ENCODE measurements at places on chromosomes 11 and 22.

DNA sequence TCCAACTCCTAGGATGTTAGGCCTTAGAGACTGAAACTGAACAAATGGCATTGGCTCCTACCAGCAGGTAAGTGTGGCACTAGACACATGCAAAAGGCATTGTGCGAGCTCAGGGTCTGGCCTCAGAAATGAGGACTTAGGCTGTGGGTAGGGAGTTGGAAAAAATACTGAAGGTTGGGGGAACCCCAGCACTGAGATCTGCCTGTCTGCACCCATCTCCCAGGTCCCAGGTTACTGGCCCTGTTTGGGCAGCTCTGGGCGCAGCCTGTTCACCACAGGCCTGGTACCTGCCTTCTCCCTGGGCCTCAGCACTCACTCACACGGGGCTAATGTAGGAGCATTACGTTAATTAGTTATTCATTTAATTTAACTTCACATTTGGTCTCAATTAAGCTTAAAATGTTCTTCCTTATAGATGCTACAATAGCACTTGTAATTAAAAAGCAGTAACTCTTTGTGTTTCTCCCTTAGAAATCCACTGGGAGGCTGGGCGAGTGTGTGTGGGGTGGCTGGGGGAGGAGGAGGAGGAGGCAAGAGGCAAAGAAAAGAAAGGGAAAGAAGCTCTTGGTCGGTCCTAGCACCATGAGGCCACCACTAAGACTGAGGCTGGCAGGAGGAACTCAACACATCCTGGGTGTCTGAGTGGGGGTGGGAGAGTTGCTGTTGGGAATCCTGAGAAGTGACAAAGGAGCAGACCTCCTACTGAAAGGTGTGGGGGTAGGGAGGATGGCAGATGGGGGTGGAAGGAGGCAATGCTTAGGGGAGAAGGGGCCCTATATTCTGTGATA lies 19.4 kb downstream of the TMEM218 start:
- no peak for DNase-seq

DNA sequence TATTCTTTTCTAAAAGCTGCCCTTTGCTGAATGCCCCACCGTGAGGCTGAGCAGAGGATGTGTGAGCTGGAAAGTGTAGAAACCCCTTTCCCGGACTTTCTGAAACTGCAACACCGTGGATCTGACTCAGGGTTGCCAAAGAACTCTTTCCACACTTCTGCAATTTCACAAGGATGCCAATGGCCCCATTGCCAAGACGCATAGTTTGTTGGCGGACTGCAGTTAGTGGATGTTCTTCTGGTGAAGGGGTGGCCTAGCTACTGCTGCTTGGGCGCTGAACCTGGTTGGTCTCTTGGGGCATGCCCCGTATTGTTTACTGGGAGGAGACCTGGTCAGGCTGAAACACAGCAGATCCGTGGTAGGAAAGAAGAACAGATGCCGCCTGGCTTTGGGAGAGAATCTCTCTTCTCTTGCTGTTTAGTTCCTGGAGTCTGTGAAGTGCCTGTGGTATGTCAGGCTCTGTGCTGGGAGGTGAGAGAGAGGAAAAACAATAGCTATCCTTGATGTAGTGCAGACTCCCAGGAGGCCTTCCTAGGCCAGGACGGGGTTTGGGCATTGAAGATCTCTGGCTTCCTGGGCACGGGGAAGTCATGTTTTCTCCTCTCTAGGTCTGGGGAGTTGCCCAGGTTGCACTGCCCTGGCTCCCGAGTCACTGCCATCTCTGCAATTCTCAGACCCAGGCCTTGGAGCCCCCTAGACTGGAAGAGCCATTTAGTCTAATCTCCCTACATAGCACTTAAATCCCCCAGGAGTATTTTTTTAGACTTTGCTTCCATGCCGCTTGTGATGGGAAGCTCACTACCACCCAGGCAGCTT lies 26.9 kb downstream of the CD82 start:
- DNase-seq: no peak

DNA sequence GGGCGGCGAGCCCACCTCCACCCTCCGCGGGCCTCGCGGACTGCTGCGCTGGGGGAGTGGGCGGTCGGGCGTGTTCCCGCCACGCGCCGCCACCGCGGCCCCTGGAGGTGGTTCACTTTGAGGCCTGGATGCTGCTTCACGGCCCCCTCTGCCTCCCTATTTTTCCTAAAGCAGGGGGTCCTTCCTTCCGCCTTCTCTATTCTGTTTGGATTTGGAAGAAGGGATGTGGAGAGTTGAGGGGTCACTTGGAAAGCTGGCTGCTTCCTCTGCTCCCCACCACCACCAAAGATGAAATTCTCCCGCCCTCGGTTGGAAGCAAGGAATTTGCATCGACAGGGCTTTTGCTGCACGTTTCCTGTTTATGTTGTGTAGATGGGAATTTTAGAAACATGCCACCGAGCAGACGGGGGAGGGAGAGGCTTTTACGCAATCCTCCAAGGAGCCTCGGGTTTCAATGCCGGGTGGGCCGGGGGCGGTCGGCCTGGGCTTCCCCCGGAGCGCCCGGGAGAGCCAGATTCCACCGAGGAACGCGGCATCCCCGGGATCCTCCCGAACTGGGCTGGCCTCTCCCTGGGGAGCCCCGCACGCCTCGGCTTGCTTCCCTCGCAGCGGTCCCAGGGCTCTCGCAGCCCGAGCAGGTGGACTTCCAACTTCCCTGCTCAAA lies 403 bp upstream of the SBF2 start:
- no peak for DNase-seq

GRCh38 chr11:61956191-61957020 lies 6.3 kb downstream of the BEST1 start:
- DNase-seq: no peak

DNA sequence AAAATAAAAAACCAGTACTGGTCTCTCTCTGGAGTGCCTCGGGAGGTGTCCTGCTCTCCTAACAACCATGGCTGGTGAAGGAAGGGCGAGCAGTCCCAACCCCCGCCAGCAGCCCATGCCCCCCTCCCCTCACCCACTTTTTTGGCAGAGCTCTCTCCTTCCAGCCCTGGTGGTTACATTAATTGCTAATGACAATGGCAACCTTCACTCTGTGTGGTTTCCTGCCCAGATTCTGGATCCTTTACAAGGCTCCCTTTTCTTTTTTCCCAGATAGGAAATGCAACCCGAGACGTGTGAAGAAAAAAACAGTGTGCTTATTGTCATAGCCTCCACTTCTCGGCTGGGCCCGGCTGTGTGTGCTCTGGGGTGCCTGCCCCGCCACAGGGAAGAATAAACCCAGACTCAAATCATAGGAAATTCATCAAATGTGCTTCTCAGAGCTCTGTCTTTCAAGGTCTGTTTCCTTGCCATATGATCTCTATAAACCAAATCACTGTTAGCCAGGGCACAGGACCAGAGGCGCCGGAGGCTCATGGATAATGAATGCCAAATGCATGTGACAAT lies 513.0 kb downstream of the SOX6 start:
- no peak for DNase-seq

DNA sequence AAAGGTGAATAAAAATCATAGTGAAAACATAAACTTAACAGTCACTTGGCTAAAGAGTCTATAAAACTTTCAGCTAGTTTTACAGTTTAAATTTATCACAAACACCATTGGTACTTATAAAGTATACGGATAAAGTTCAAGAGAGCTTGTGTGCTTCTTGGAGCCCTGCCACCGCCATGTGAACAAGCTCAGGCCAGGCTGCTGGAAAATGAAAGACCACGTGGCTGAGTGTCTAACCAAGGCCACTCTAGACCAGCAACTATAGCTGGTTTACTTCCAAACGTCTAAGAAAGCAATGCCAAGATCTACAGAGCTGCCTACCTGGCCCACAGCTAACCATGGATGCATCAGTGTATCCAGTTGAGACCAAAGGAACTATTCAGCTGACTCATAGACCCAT lies 66.3 kb upstream of the API5 start:
- DNase-seq: no peak

- no peak for DNase-seq
Measured at GRCh38 chr11:73314117-73314961, 6.3 kb downstream of the ARHGEF17 start.

DNA sequence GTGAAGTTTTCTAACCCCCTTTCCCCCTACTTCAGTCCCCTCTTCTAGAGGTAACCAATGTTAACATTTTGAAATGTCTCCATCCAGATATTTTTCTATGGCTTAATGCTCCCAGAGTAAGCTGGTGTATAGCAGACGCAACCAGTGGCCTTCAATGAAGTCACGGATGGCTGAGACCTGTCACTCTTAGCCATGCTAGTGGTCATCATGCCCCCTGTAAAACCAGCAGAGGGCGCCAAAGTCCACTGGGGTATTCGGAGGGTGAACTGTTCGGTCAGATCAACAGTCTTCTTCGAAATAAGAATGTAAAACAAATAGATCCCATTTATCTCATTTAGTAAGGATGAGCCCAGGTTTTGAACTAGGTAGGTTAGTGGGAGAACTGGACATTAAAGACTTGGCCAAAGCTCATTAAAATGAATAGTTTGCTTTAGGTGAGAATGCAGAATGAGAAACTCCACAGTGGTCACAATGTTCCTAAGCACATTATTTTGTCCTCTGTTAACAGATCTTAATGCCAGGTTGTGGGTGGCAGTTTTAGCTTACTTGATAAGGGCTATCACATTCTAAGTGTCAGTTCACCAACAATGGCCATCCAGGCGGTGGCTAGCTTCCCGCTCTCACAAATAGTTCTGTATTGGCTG lies 8.6 kb upstream of the MMP8 start:
- DNase-seq: no peak

DNA sequence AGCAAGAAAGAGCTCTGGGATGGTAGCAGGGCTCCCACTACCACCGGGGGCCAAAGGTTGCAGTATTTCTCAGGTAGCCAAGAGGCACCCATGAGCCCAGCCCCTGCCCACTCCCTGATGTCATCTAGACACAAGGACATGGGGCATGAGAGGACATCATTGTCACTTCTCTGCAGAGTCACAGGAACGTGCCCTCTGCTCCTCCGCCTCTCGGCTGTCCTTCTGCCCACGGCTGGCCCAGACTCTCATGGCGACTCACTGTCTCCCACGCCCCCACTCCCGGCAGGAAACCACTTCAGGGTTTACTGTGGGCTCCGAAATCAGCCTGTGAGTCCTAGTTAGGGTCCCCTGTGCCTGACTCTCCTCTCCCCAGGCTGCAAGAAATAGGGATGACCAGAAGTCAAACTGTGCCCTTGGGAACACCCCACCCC lies 1.8 kb upstream of the GAL start:
- no peak for DNase-seq

- no peak for DNase-seq
Measured at GRCh38 chr11:118224511-118225188, at the start of gene JAML. Gene JAML, minus strand, starts transcription at chr11:118225011. Its CDS starts 10,145 bp downstream, at chr11:118214866.

DNA sequence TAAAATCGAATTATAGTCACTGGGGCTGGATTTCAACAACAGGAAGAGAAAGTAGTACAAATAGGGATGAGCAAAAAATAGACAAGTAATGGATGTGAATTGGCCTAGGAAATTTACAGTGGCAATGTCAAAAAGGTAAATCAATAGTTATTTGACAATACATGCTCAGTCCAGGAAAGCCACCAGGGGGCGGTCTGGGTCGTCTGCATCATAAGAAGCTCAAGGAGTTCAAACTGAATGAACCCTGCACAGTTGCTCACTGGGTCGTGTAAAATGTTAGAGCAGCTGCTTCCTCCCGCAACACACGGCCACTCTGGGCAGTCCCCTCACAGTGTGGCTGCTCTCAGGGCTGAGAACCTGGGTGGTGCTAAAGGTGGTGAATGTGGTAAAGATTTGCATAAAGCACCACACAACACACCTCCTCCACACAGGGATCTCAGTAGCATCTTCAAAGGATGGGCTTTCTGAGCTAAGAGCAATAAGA lies 85.9 kb downstream of the ZNF280B start:
- DNase-seq: peak; percentile 40

- DNase-seq: no peak
Measured at GRCh38 chr11:23205156-23205871, 345.0 kb upstream of the CCDC179 start.

DNA sequence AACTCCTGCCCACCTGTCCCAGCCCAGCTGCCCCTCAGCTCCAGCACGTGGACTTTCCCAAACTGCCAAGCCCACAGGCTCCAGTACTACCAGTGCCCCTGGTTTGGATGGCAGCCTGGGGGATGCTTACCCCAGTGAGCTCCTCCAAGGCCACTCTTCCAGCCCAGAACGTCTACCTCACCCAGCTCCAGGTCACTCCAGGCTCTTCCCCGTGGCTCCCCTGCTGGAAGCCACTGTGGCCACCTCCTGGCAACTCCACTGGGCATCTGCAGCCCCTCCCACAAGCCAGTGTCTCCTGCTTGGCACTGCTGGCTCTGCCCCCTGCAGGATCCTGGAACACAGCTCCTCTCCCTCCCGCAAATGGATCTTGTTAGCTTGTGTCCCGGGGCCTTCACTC lies 29.3 kb downstream of the LMO1 start:
- no peak for DNase-seq

GRCh38 chr22:46183733-46184132 lies 33.4 kb downstream of the PPARA start:
- DNase-seq: no peak

DNA sequence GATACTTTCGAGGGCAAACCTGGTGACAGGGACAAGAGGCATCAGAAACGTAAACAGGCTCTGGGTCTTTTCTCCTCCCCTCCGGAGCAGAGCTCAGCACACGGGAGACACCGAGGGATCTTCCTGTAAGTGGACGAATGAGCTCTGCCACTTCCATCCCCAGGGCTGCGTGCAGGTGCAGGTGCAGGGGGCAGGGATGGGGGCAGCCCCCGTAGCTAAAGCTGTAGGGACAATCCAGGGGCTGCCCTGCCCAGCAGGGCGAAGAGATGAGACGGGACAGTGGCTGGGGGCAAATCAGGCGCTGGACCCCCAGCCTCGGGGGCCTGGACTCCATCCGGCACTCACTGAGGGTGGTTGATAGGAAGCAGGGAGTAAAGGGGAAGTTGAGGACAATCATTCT lies 505.4 kb downstream of the BRD1 start:
- DNase-seq: no peak

DNA sequence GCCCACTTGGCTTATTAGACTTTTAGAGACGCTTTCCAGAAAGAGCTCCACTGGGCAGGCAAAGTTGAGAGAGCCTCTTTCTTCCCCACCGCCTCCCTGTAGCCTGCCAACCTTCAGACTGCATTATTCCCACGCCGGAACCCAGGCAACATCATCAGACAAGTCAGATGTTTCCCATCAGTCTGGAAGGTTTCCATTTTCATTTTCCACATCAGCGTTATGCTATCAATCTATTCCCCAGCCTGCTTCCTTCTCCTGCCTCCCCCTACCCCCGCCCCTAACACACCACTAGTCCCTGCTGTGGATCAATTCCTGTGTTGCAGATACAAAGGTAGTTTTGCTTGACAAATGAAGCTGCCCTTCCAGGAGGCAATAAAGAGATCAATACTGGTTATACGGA lies 184.8 kb downstream of the DSCAML1 start:
- no peak for DNase-seq

DNA sequence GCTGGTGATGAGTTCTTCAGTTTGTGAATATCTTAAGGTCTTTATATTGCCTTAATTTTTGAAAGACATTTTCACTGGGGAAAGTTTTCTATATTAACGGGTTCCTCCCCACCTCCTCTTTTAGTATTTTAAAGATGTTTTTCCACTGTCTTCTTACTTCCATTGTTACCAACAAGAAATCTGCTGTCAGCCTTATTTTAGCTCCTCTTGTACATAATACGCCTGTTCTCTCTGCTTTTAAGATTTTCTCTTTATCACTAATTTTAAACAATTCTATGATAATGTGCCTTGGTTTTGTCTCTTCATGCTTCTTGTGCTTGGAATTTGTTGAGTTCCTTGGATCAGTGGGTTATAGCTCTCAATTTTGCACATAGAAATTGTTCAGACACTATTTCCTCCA lies 280.4 kb downstream of the DCDC1 start:
- DNase-seq: no peak

- no peak for DNase-seq
Measured at GRCh38 chr11:93099806-93100205, 98.0 kb downstream of the SLC36A4 start.
